Activated CD4-positive, alpha-beta T cell treated with anti-CD3 and anti-CD28 coated beads, Interleukin-2, amount 50 U/mL, for 4 hours (primary cell): ENCODE measurements at places on chromosomes 11 and 22.

DNA sequence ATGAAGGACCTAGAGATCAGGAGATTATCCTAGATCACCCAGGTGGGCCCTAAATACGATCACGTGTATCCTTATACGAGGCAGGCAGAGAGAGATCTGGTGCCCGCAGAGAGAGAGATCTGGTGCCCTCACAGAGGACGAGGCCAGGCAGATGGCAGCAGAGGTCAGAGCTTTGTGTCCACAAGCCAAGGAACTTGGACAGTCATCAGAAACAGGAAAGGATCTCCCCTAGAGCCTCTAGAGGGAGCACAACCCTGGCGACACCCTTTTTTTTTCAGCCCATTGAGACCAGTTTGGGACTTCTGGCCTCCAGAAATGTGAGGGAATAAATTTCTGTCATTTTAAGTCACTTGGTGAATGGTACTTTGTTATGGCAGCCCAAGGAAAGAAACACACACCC, 25.5 kb upstream of the TIMP3 start:
- no peak for DNase-seq

GRCh38 chr11:83533166-83533565, 247.0 kb upstream of the CCDC90B start:
- no peak for DNase-seq

DNA sequence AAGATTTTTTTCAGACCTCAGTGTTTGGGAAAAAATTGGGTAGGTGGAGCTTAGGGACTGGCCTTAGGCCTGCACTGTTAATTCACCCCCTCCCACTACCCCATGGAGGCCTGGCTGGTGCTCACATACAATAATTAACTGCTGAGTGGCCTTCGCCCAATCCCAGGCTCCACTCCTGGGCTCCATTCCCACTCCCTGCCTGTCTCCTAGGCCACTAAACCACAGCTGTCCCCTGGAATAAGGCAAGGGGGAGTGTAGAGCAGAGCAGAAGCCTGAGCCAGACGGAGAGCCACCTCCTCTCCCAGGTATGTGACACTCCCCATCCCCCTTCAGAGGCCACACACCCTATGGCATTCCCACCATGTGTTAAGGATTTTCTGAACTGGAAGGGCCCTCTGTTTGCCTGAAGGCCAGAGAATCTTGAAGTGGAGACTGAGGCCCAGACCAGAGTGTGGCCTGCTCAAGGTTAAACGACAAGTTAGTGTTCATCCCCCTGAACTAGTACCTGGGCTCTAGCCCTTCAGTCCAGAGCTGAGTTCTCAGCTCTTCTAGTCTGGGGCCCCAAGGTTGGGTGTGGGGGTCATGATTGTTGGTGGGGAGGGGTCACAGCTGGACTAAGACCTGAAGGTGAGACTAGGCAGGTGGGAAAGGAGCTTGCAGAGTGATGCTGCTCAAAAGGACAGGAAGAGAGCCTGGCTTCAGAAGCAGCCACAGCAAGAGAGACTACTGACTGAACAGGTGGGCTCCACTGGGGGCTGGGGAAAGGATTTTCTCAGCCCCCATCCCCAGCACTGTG, 2.3 kb upstream of the FOLR1 start:
- no peak for DNase-seq

GRCh38 chr11:45060707-45061106, 85.7 kb upstream of the PRDM11 start:
- DNase-seq, result no peak

DNA sequence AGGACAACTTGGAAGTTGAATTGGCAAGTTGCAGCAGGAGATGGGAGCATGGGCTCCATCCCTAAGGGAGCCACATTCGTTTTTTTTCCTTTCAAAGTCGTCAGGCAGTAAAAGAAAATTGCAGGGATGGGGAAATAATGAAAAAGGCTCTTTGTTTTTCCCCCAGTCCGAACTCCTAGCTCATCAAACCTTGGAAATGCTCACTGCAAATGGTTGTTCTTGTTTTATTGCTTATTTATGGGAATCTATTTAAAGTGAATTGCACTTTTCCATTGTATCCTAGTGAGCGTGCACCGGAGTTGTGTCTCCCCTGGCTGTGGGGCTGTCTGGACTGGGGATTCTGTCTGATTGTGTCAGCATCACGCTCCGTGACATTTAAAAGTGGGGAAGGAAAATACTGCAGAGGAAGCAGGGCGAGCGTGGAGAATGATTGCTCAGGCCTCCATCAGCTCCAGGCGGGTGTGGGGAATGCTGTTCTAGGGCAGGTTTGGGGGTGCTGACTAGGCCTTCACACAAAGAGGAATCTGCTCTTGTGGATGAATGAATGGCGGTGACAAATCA, 306.4 kb downstream of the KIRREL3 start:
- DNase-seq, result no peak

DNA sequence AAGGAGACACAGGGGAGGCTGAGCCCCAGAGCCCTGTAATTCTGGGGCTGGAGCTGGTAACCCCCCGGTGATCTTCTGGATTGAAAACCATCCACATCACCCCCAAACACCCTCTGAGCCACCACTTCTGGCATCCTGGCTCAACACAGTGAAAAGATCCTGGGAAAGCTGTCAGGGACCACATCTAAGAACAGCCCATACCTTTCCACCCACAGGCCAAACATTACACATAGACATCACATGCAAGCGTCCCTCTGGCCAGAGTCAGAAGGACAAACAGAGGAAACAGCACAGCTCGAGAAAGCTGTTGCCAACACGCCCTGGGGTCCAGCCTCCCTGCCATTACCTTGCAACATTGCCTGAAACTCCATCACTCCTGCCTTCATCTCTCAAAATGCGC, 469.5 kb downstream of the SOX6 start:
- DNase-seq, result no peak

GRCh38 chr11:95055283-95055897, 6.2 kb downstream of the KDM4F start:
- no peak for DNase-seq

- no peak for DNase-seq
Observed at GRCh38 chr22:48488611-48489511, 1338.8 kb downstream of the BRD1 start.

DNA sequence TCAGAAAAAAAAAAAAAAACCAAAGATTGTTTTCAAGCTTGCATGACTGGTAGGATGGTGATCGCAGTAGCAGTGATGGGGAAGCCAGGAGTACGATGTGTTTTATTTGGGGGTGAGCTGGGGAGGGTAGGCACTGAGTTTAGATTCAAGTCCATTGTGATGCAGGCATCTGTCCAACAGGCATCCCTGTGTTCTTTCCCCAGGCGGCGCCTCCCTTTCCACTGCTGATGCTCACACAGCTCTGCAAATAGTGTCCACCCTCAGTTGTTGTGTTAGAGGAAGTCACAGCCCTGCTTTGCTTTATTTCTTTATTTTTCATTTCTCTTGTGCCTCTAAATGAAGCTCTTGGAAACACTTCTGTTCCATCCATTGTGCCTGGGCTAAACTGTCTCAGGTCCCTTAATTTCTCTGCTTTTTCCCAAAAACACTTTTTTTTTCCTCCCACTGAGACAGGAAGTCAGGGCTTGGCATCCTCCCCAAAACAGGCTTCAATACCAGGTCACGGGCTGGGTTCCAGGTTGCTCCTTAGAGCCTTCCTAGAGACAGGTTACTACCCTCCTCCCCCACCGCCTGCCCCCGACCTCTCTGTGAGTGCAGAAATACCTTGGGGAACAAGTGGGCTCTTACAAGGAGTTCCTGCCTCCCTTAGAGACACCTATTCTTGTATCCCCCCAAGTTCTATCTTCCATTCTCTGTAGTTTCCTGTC, 38.6 kb upstream of the HSPA8 start:
- no peak for DNase-seq

- DNase-seq, result no peak
Observed at GRCh38 chr11:17752144-17752543, 17.6 kb downstream of the KCNC1 start.

DNA sequence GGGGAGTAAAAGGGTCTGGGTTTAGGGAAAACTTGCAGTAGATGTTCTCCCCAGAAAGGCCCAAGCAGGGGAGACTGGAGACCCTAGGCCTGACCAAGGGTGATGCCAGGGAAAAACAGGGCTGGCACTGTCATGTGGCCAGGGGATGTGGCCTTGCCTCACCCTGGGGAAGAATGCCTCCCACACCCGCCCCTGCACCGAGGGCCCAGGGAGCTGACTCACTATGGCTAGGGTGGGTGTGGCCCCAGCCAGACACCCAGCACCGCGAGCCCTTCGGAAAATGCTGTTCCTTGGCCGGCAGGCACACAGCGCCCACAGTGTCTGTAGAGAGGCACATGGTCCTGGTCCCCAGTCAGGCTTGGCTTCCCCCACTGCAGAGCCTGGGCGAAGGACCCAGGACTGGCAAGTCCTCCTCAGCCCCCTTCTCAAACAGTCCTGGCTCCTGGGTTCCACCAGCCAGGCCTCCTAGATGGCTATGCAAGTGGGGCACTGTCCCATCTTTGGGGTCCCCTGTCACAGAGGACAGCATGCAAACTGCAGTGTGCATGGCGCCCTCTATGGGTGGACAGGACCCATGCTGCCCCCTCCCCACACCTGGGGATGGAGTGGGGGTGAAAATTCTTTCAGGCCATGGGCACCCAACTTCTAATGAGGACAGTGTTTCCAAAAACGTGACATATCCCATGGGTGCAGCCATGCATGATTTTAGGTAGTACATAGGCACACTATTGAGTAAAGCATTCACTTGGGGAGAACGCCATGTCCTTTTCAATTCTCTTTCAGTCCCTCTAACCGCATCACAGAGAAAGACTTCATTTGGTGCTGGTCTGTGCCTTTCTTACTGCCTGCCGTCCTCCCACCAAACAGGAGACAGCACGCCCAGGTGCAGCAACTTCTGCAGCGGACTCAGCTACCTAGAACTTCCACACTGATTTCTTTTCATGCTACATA, 15.2 kb downstream of the TMPRSS5 start:
- DNase-seq, result no peak

- DNase-seq, result no peak
Observed at GRCh38 chr11:116532066-116532465, 240.7 kb downstream of the BUD13 start.

GRCh38 chr22:48870436-48870835, 957.2 kb downstream of the BRD1 start:
- DNase-seq, result no peak

DNA sequence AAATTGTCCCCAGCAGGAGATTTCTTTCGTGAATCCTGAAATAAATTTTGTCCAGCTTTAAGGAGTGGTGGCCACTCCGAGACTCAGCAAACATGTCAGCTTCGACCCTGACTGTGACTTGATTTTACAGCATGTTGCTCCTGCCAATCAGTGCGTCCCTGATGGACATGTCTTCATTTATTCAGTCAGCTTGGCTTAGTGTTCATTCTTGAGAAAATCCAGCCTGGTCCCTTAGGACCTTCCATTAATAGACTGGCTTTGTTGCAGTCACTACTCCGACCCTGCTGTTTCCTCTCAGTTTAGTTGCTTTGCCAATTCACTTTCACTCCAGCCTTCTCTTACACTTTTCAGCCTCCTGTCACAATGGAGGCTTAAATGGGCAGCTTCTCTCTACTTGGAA, 30.5 kb downstream of the TMPRSS5 start:
- DNase-seq, result no peak

DNA sequence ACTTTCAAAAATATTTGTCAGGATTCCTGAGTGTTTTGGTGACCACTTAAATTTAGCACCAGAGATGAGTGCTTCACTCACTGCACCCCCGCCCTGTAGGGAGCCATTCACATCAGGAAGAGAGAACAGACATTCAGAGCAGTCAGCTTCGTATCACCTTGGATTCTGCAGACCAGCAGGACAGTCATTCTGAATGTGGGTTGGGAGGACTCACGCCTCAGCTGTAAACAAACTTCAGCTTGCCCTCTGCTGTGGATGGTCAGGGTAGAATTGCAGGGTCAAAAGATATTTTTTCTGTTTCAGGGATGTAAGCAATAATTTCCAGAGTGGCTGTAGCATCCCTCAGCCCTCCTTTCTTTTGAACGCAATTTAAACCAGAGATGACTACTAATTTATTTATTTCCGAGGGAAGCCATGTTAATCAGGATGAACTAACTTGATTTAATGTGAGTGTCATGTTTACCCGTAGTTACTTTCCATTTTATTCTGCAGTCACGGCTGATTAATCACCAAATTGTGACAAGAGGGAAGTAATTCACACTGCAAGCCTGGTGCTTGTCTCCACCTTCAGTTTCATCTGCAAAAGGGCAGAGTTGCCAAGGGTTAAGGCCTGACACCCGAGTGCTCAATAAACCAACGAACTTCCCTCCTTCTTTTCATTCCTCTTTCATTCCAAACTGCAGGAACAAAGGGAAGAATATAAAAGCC, 174.2 kb upstream of the DDI1 start:
- DNase-seq, result no peak

GRCh38 chr11:67016550-67016949, 6.4 kb upstream of the SYT12 start:
- DNase-seq, result no peak

DNA sequence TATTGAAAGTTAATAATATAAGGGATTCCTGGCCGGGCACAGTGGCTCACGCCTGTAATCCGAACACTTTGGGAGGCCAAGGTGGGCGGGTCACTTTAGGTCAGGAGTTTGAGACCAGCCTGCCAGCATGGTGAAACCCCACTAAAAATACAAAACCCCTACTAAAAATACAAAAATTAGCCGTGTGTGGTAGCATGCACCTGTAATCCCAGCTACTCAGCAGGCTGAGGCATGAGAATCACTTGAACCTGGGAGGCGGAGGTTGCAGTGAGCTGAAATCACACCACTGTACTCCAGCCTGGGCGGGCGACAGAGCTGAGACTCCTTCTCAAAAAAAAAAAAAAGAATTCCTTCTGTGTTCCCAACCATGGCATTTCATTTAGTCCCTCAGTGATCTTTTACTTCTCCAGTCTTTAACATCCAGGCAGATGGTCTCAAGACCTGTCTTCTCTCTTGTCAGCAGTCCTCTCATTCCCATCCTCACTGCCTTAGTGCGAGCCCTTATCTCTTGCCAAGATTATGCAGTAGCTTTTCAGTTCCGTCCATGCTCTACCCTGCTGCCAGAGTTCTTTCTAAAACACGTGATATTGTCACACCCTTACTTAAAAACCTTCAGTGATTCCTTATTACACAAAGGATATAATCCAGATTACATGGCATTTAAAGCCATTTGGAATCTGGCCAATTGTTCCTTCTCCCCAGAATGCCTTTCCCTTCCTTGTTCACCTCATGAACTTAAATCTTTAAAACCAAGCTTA, 17.9 kb downstream of the RTN3 start:
- no peak for DNase-seq
